ENCODE measurements at places on chromosomes 7 and 10.

DNA sequence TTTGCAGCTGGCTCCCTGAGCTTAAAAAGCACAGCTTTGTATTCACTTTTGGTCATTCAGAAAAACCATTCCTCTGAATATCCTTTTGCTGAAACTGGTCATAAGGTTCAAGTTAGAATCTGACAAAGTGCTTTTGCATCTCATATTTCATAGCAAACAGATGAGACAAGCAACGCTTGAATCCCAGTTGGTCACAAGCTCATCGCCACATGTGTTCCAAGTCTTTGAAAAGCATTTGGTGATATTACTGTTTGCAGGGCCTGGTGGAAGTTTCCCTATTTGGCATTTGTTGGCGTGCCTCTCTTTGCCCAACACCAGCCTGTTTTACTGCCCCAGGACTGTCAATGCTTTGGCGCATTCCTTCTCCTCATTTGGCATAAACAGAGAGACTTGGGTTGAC lies 10.3 kb downstream of the TACC2 start:
- no peak for DNase-seq

DNA sequence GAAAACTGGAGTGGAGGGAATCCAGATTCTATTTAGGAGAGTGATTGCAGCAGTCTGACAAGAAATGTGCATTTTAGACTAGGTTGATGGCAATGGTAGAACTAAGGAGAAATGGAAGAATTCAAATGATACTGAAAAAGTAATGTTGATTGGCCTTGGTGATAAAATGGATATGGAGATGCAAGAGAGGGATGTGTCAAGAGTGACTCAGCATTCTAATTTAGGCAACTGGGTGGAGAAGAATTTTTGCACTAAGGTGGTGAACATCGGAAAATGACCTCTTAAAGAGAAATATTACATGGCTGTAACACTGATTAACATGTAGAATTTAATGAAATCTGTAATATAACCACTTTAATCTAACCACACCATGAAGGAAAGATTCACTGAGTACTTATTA lies 806.5 kb downstream of the PHTF2 start:
- DNase-seq, result no peak

DNA sequence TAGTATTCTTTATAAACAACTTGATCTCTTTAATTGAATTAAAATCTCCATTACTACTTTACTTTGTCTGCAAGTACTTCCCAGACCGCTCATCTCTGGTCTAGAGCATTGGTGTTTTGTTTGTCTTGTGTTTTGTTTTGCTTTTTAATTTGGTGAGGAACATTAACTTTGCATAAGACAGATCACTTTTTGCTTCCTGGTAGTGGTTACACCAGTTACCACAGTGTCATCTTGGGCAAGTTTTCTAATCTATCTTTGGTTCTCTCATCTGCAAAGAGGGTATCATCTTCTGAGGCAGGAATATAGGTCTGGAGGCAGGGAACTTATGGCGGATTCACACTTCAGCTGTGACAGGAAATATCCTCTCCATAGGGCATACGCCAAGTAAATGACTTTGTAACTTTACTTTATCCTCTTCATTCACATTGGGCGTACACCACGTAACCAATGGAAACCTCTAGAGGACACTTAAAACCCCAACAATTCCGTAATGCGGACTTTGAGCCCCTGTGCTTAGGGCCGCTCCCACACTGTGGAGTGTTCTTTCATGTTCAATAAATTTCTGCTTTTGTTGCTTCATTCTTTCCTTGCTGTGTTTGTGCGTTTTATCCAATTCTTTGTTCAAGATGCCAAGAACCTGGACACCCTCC lies 83.2 kb upstream of the JAZF1 start:
- DNase-seq, result no peak

- no peak for DNase-seq
Observed at GRCh38 chr7:30206491-30206890, 71.7 kb downstream of the MTURN start.

DNA sequence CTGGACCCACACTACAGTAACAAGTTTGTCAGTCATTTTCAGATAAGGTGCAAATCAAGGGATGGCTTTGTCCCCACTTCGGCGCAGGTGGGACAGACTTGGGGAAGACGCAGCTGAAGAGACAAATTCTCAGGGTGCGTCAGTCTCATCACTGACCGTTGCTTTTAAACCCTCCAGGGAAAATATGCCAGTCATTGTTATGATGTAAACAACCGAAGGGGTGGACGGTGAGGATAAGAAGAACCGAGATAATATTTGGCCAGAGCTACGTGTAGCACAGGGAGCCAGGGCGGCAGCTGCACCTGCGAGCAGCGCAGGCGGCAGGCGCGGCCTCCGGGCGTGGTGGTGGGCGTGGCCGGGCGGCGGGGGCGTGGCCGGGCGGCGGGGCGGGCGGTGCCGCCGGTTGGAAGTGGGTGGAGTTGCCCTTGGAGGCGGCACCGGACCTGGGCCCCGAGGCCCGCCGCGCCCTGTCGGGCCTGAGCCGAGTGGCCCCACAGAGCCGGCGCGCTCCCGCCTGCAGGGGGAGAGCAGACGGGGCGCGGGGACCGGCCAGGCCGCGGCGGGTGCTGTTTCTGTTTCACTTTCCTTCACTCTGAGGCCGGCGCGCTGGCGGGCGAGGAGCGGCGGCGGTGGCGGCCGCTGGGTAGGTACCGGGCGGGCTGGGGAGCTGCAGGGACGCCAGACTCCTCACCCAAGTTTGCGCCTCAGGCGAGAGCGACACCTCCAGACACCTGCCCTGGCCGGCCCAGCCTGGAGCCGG lies at the start of gene PCGF5:
Gene PCGF5, plus strand, starts transcription at position 470 of the 760 bp plus-strand sequence. CDS start 2,209 bp downstream, outside the sequence.
- DNase-seq, result peak; percentile 48

- no peak for DNase-seq
Observed at GRCh38 chr7:37431413-37431812, 17.3 kb downstream of the ELMO1 start.

GRCh38 chr7:112010994-112011393 lies 195.2 kb downstream of the DOCK4 start:
- DNase-seq, result no peak

DNA sequence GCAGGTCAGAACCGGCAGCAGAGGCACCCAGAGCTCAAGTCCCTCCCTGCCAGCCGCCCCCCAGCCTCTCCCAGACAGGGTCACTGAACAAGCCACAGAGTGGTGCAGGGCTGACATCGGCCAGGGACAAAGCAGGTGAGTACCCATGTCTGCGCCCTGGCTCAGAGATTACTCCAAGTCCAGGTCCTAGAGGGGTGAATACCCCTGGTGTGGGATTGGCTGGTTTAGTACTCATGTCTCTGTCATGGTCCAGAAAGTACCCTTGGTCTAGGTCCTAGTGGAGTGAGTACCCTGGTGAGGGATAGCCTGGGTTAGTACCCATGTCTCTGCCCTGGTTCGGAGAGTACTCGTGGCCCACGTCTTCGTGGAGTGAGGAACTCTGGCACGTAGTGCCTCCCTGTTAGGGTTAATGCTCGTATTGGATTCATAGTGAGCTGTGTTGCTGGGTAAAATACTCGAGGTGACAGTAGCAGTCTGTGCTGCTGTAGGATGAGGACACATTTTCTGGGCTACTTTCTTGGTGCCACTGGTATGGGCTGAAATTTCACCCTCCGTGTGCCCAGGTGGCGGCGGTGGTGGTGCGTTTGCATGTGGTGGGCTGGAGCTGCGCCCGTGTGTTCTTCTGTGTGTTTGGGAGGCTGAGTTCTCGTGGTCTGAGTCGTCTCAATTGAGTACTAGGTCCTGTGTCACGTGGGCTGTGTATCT lies 25.5 kb upstream of the KNDC1 start:
- no peak for DNase-seq

DNA sequence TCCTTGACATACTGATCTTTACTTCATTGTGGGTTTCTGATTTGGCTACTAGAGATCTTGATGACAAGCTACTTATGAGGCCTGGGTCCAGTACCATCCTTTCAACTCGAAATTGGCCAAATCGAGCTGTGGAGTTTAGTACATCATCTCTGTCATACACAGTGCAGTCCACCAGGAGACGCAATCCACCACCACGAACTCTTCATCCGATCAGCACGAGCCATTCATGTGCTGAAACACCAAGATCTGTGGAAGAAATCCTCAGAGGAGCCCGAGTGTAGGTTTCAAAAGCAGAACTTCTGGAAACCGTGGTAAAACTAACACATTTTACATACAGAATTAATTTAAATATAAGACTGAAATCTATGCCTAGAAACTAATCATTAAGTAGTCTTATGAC lies 14.2 kb downstream of the DNAJC9 start:
- DNase-seq, result no peak

Data from AG04450 (cell line).